ENCODE measurements at places on chromosomes 5 and 9.

- no peak for DNase-seq
Measured at GRCh38 chr9:98008764-98009163, 25.6 kb downstream of the ANP32B start.

- DNase-seq, result no peak
Measured at GRCh38 chr5:149938791-149939358, 5.7 kb downstream of the PDE6A start.

DNA sequence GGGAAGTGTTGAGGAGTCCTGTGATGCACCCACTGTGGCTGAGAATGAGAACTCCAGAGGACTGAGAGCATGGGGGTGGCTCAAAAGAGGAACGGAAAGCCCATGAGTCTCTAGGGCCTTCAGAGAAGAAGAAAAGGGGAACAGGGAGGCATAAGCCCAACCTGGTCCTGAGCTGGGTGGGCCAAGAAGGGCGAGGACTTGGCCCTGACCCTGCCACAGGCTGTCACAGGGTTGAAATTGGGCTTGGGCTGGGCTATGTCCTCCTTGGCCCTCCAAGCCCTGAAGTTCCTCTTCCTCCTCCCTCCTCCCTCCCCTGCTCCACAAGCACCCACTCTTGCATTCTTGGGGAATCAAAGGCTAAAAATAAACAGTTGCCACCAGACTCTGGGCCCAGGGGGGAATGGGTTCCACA lies 49.3 kb upstream of the PPARGC1B start:
- no peak for DNase-seq

GRCh38 chr5:133967124-133967523 lies 1.3 kb downstream of the C5orf15 start:
- no peak for DNase-seq

GRCh38 chr9:77386187-77386586 lies 208.9 kb downstream of the VPS13A start:
- DNase-seq, result no peak

- DNase-seq, result no peak
Measured at GRCh38 chr5:124634741-124635323, 111.6 kb downstream of the ZNF608 start.

- no peak for DNase-seq
Measured at GRCh38 chr5:102782217-102782872, 27.2 kb downstream of the PAM start.

DNA sequence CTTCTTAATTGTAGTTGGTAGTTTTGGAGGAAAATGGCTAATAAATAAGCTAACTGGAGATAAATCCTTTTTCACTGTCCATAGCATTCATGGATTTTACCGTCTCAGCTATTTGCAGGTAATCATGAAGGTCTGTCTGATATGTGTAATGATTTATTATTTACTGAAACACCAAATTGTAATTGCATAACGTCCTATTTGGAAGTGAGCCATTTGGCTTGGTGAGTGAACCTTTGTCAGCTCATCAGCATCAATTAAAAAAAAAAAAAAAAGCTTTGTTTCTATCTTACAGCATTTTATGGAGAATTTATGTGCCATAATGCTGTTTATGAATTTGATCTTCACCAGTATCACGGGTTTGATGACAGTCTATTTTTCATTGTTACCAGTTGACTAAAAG lies 20.2 kb downstream of the RECK start:
- DNase-seq, result no peak

DNA sequence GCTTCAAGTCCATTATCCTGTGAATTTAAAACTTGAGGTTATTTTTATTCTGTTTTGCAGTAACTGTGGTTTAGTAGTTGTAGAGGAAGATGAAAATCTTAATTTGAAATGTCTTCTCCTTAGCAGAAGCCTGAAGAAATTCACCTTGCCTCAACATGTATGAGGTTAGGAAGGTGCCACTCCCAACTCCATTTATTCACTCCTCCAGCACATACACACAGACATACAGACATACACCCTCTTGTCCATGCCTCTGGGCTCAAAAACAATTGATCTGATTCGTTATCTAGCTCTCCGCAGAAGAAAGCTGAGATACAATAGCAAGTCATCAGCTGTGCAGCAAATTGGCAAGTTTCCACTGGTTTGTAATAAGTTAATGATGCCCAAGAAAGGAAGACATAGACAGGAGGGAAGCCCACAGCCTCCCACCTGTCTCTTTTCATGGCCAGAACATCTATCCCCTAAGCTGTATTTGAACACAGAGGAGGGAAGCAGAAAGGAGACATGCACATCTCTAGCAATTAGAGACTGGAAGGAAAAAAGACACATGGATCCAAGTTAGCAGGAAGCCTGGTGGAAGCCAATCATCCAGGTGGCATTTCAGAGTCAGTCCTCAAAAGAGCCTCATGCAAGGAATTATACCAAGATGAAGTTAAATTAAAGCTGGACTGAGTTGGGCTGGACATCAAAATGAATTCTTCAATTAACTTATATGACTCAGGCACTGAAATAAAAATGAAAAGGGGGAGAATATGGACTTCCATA lies 257.9 kb downstream of the ASTN2 start:
- no peak for DNase-seq

DNA sequence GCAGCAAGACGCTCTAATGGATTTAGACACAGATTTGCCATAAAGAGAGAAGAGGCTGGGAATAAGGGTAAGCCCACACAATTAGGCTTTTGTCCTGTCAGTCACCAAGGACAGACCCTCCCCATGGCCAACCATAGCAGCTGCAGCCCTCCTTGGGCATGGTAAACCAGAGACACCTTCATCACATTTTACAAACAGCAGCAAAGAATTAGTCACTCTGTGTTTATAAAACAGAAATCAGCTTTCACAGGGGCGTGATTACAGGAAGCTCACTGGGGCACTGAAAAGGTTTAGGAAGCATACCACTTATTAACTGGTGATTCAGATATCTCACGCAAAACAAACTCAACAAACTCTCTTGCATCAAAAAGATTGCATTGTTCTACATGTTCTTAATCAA lies 37.3 kb upstream of the ZNF622 start:
- no peak for DNase-seq

GRCh38 chr9:97900738-97901565 lies 21.3 kb downstream of the TRMO start:
- no peak for DNase-seq

DNA sequence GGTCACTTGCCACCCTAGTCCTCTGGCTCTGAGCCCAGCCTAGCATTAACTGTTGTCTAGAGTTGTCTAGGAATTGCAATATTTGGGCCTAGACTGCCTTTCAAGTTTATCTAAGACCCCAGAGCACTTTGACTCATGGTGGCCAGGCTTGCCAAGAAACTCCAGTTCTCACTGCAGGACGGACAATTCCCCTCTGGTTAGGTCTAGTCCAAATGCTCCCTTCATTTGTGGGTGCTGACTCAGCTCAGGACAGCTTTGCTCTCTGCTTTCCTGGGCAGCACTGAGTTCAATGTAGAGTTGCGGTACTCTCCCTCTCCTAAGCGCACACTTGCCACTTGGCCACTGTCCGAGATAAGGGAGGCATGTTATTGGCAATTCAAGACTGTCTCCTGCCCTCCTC lies 619.4 kb downstream of the TLE1 start:
- DNase-seq, result no peak

DNA sequence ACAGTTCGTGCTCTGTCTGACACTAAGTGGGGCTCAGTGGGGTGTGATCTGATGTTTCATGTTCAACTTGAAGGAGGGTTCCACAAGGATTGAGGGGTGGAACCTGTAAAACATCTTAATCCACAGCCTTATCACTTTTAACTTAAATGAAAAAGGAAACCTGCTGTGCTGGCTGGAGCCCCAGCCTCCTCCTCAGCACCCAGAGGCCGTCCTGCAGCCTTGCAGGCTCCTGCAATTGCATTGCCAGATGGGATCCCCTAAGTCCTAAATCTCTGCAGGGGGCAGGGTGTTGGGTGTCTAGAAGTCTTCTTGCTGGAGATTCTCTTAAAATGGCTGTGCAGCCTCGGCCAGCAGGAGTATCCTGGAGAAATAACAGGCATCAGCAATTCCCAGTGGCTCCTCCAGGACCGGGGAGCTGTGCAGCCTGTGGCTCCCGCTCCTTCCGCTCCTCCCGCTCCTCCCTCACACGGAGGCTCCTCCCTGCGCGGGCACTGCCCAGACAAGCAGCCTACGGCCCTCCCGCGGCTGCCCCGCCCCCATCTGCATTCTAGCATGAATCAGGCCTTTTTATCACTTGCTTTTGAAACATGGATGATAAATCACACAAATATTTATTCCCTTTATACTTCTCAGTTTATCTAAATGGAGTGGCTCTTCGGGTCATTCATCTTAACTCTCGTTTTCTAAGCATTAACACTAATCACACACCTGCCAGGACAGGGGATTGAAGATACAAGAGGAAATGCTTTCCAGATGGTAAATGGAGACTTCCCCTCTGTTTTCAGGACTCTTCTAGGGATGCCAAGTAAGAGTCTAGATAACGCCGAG lies 131.0 kb downstream of the ADAMTS16 start:
- DNase-seq, result no peak

DNA sequence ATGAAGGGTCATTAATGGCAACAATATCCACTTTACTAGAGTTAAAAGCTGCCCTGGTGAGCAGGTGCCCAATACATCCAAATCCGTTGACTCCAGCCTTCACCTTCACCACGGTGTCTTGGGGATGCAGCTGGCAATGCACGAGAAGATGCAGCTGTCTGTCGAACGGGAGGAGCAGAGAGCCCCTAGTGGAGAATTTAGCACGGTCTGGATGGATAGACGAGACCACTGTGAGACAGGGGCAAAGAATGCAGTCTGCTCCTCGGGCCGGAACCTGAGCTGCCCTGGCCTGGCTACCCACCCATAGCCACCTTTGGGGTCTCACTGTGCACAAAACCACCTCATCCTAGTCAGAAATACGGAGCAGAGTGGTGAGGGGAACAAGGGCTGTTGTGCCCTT lies 35.1 kb downstream of the ADRA1B start:
- DNase-seq, result no peak

DNA sequence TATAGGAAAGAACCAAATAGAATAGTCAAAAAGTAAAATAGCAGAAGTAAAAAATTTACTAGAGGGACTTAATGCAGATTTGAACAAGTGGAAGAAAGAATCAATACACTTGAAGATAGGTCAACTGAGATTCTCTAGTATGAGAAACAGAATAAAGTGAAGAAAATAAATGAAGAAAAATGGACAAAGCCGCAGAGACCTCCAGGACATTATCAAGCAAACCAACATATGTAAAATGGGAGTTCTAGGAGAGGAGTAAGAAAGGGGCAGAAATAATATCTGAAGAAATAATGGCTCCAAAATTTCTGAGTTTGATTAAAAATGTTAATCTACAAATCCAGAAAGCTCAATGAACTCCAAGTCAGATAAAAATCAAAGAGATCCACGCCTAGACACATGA lies 70.0 kb upstream of the ZBTB43 start:
- no peak for DNase-seq

DNA sequence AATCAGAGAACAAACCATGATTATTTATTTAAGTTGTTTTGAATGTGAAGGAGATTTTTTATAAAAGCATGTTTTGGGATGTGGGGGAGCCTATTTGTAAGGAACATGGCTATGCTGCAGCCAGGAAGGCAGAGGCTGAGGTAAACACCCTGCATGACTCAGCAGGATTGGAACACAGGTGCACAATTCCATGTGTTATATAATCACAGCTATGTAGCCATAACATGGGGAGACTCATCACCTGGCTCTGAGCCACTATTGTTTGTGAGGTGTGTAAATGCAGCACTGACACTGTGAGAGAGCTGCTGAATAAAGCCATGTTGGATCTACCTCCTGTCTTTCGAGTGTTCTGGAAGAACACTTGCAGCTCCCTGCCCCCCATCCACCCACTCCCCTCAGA lies 1009.8 kb downstream of the DNAH5 start:
- no peak for DNase-seq

GRCh38 chr9:113444736-113445135 lies 18.8 kb upstream of the RGS3 start:
- no peak for DNase-seq

DNA sequence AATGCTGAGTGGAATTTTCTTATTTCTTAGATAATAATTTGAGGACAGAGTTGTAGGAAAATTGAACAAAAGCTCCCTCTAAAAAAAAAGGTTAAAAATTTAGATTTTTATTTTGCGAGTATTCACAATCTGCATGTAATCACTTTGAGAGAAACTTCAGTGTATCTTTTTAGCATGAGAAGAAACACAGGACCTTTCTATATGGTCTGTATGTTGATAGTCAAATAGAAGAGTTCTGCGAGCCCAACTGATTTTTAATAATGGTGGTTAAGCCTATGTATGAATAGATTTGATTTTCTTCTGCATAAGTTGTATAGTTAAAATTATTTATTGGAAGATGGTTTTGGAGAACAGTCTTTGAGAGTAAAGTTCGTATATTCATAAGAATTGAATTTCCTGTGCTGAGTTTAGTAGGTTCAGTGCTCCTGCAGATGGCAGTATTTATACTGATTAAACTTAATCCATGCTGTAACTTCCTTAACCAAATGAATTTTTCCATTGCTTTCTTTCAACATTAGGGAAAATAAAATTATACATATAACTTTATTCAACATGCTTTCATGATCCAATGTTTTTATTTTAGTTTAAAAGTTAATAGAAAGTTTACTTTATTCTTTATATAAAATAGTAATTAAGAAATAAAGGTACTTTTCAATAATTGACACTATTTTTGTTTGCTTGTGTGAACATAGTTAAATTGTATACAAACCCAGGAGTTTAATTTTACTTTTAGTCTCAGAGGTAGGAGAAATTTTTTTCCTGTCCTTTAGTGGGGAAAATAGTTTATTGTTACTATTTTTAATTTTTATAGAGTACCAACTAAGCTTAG lies 19.6 kb downstream of the TCERG1 start:
- no peak for DNase-seq

- no peak for DNase-seq
Measured at GRCh38 chr9:114266969-114267368, 55.9 kb upstream of the ORM1 start.

DNA sequence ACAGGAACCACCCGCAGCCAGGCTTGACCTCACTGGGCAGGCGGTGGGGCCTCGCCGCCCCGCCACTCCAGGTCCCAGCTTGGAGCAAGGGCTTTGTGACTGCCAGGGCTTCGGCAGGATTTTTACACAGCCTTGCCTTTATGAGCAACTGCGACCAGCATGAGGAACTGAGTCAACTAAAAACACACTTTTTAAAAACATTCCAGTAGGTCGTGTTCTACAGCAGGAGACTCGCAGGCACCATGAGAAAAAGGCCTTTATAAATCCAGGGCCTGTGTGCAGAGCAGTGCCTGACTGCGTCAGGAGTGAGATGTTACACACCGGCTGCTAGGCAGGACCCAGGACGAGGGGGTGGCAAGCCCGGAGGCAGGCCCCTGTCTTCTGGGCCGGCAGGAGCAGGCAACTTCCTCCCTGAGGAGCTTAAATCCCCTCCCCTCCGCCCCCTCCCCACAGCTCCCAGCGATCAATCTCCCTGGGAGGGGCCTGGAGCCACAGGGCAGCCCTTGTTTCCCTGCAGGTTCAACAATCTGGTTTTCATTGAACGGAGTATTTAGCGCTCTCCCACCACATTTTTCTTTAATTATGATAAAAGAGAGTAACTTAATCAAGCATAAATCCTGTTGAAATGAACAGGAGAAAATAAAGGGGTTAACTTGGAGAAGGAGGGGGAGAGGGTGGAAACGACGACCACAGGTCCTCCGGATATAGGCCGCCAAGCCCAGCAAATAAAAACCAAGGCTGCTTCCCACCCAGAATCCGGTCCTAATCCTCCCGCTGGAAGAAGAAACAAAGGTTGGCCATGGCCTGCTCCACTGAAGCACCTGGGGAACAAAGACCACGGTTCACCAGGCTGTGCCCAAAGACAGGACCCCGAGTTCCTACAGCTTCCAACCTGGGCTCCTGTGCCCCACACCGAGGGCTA lies 92.5 kb downstream of the ROR2 start:
- no peak for DNase-seq

GRCh38 chr5:141874262-141874964 lies 3.8 kb downstream of the PCDH1 start:
- no peak for DNase-seq

- no peak for DNase-seq
Measured at GRCh38 chr9:551986-552929, 289.2 kb upstream of the DMRT1 start.

All from activated CD8-positive, alpha-beta memory T cell treated with anti-CD3 and anti-CD28 coated beads for 1 hour (primary cell).